RCC 7860 (cell line): ENCODE measurements at places on chromosomes 13 and 19.

DNA sequence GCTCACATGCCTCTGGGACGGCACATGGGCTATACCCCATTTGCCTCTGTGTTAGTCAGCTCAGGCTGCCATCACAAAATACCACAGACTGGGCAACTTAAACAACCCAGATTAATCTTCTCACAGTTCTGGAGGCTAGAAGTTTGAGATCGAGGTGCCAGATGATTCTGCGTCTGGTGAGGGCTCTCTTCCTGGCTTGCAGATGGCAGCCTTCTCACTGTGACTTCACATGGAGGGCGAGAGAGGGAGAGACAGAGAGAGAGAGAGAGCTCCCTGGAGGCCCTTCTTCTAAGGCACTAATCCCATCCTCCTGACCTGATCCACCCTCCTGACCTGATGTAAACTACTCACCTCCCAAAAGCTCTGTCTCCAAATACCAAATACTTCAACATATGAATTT is 55.0 kb downstream of the GPR12 start:
- no peak for DNase-seq

GRCh38 chr13:39804332-39805210 is 149.1 kb downstream of the COG6 start:
- no peak for DNase-seq

GRCh38 chr13:19182536-19182935 is 912 bp upstream of the TUBA3C start:
- DNase-seq = no peak

DNA sequence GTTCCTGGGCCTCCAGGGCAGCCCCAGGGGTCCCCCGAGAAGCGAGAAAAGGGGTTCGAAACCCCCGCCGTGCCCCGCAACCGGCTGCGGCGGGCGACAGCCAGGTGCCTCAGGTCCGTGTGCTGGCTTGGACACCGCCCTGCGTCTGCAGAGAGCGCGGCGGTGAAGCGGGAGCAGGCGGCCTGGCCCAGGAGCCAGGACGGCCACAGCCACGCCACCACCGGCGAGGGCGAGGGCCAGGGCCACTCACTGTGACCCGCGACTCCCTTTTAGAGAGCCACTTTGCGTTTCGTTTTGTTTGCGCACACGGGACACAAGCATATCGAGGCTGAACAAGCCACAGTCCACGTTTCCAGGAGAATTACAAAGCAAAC is 110.4 kb downstream of the CRYL1 start:
- DNase-seq = no peak

- DNase-seq = no peak
These were observed 501 bp downstream of the SIRT2 start for GRCh38 chr19:38898788-38899446.

DNA sequence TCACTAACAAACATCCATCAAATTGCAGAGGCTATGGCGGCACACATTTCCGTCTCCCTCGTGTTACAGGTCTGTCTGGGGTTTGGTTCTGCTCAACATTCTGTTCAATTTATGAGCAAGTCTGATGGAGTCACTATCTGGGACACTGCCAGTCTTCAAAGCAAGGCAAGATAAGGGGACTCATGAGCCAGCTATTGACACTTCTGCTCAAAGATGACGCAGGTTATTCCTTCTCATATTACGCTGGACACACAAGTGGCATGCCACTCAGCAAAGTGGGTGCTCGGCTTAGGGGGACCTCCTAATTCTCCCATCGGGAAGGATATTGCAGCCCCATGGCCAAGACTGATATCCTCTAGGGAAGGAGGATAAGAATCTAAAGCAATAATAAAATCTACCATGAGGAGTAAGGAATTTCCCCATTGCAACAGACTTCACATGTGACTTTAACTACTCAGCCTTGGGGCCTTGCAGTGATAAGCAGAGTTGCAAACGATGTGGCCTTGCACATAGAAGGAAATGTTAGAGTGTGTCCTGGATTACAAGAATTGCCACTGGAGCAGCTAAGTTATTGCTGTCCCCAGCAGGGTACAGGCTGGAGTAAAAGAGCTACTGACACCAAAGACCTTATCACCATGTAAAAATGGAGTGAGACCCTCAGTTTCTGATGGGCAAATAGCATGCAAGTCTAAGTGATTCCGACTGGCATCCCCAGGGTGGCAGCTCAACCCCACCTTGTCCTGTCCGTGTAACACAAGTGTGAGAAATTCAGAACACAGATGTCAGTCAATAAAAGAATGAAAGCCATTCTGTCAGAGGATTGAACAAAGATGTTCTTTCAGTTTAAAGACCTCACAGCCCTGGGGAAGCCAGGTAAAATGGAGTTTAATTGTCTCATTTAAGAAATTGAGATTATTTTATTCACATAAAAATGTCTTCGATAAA is 306.1 kb downstream of the IRS2 start:
- no peak for DNase-seq

DNA sequence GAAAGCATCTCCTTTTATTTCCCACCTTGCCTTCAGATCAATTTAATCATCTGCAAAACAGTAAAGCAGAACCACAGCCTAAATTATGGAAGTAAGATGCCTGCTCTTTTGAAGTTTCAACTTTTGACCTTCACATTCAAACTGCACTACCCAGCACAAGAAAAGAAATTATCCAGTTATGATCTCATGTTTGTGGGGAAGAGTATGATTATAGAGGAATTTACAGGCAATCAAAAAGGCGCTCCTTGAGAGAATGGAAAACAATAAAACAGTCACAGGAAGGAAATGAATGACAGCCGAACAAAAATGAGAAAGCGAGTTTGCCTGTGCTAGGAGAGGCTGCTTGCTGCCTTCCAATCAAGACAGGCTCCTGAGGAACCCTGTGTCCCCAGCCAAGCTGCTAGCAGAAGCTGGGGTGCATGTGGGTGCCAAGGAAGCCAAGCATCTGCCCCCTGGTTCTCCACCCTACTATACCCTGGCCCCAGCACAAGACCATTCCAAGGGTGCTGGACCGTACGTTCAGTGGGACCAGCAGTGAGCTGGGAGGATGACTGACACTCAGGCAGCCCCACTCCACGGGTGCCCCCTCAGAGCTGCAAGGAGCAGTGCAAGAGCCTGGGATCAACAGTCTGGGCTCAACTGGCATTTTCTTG is 47.8 kb downstream of the PEPD start:
- DNase-seq = no peak

DNA sequence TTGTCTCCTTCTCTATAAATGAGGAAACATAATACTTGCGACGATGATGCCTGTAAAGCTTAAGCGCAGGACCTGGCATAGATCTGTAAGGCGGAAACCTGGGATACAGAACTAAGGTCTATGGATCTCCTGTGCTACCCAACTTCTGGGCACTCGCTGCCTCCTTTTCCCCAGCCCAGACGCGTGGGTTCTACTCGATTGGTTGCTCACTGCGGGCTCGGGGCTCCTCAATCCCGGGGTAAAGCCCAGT is 615 bp upstream of the PSMC4 start:
- DNase-seq = no peak

GRCh38 chr13:59982631-59983382 is 180.9 kb downstream of the DIAPH3 start:
- DNase-seq = no peak

DNA sequence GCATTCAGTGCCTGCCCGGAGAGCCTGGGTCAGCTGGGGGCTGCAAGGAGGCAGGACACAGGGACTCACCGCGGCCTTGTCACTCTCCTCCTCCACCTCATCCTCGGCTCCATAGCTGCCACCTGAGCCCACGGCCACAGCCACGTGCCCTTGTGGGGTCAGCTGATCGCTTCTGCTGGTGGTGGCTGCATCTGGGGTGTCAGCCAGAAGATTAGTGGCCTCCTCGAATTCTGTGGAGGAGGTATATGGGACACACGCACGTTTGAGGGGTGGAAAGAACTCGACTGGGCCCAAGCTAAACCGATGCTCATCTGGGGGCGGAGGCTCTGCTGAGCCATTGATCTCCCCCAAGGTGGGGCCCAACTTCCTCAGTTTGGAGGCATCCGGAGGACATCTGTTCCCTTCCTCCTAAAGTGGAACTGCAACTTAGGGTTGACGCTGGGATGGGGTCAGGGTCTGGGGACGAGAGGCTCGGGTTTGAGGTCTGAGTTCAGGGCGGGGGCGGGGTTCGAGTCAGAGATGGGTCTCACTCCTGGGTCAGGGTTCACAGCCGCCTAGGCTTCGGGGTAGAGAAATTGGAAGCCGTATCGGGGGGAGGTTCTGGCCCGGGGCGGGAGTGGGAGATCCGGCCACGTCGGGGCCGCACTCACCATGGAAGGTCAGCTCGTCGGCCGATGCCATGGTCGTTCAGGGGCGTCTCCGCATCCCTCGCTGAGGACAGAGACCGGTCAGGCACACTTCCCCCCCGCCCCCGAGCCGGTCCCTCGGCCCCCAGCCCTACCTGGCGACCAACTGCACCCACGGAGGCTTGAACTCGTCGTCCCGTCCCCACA is 493 bp downstream of the YIPF2 start:
- no peak for DNase-seq

DNA sequence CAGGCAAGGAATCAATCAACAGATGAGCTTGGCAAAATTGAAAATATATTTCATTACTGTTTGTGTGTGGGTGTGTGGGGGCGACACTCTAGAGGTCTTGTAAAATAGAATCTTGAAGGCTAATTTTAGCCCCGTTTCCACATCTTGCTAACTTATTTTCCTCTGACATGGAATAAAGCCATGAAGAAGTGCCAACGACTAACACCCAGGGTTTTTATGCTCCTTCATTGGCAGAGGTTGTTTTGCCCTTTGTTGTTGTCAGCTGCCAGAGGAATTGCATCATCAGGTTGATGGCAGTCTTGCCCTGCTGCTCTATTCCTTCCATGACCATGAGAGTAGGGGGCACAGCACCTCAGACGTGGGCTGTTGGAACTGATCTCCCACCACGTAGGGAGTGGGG is 30.6 kb upstream of the FAM216B start:
- no peak for DNase-seq

- DNase-seq = no peak
These were observed 1.2 kb downstream of the CTXN1 start for GRCh38 chr19:7924651-7925170.

DNA sequence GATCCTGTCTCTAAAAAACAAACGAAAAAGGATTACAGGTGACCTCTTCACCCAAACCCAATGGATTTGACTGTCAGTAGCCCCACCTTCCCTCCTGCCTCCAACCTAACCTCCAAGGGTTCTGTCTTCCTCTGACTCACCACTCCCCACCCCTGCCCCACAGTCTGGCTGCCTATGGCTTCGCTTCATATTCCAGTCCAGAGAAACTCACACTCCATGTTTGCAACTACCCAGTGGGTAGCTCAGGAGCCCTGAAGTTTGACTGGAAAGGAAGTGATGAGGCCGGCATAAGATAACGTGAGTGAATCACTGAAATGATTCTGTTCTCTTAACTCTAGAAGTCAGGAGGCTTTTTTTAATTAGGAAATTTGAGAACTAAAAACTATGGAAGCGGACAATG is 303.9 kb downstream of the FOXO1 start:
- no peak for DNase-seq

DNA sequence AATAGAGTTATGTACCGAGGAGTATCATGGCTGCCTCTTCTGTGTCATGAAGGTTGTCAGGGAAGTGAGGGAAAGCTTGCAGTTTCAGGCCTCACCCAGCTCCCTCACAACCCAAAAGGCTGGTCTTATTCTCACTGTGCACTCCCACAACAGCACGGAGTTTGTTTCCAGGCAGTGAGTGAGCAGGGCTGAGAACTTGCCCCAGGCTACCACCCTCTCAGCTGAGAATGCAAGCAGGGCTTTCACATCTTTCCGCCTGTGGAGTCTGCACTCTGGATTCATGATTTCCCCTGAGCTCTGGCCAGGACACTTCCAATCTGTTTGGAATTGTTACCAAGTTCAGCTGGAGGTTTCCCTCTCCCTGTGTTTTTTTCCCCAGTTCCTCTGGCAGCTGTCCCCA is 2284.7 kb upstream of the PCDH20 start:
- no peak for DNase-seq

- DNase-seq = no peak
These were observed 626.5 kb downstream of the UQCRFS1 start for GRCh38 chr19:28586474-28586873.

DNA sequence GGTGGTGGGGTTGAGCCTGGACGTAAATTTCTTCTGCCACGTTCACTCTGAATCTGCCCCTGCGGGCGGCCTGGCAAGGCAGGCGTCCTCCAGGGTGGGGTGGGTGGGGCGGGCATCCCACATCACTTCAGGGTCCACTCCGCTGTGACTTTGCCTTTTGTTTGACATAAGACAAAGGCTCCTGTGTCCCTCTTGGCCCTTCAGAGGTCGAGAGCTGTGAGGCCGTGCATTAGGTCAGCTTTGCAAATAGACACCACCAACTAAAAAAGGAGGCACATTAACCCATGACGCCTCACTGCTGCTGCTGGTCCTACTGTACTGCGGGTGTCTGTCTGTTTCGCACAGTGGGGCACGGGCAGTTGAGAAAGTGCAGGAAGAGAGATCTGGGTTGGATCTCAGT is 10.5 kb upstream of the ZNF536 start:
- DNase-seq = no peak

DNA sequence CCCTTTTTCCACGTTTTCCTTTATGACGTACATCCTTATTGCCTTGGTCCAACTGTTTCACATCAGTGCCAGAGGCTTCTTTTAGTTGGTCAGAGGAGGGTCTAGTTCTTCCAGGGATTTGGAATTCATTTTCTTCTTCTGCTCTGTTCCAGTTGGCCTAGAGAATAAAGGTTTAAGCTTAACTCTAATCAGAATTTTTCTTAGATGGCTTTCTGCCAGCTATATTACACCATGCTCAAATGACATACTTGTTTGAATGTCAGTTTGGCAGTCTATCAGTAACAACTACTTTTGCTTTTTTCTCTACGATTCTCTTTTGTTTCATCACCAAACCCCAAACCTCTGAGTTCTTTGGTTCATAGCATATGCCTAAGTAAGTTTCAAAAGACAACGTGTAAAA is 16.8 kb downstream of the SPART start:
- DNase-seq = no peak

DNA sequence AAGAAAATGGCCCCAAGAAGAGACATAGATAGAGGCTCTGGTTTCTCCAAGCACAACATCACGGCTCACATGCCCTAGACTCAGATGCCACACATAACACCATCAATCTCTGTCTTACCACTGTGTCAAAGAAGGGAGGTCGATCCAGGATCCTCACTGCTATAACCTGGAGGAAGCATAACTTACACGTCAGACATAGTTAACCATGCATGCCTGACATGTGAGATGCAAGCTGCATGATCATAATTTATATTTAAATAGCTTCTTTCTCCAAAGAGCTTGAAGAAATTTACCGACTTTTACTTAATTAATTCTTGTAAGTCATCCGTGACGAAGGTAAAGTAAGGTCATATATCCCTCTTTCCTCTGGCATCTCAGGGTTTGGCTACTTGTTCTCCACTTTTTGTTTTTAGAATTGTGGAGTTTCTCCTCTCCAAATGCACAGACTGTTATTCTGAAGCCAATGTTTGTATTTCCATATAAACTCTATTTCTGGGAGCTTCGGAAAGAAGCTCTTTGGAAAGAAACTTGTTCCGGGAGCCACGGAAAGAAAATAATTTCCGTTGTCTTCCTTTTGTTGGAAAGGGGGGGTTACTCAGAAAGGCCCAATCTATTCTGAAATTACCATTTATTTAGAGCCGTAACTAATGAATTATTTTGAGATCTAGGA is 205.6 kb downstream of the LHFPL6 start:
- DNase-seq = no peak
